SJCRH30 (cell line): ENCODE measurements at places on chromosomes 13 and 19. TPM values are rescaled to one million over a fixed set of nuclear protein-coding genes. Genes with fewer than 3 reads are reported as not detected.
A peak's percentile ranks its signal among the peaks of the same experiment; 100 is the strongest.

DNA sequence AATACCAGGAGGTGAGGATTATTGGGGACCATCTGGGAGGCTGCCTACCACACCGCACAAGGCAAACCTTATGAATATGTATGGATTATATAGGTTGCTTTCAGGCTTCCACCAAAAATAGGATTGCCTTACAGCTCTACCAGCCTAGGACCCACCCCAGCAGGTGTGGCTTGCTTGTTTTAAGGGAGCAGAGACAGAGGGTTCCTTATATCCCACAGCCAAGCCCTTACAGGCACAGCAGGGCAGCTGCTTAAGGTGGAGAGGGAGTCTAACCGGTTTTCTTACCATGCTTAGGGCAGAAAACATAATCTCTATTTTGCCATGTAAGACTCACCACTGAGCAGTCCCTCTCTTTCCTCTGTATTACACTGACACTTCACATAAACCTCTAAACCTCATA lies 16.1 kb upstream of the TTYH1 start:
- no peak for DNase-seq

GRCh38 chr13:43377973-43378372 lies 354.6 kb downstream of the DNAJC15 start:
- DNase-seq: no peak

- no peak for DNase-seq
Observed at GRCh38 chr13:67277581-67277980, 47.4 kb upstream of the PCDH9 start.

SBK3 gene
- 0.30 and 0.87 TPM in 2 replicates for total RNA-seq

DNA sequence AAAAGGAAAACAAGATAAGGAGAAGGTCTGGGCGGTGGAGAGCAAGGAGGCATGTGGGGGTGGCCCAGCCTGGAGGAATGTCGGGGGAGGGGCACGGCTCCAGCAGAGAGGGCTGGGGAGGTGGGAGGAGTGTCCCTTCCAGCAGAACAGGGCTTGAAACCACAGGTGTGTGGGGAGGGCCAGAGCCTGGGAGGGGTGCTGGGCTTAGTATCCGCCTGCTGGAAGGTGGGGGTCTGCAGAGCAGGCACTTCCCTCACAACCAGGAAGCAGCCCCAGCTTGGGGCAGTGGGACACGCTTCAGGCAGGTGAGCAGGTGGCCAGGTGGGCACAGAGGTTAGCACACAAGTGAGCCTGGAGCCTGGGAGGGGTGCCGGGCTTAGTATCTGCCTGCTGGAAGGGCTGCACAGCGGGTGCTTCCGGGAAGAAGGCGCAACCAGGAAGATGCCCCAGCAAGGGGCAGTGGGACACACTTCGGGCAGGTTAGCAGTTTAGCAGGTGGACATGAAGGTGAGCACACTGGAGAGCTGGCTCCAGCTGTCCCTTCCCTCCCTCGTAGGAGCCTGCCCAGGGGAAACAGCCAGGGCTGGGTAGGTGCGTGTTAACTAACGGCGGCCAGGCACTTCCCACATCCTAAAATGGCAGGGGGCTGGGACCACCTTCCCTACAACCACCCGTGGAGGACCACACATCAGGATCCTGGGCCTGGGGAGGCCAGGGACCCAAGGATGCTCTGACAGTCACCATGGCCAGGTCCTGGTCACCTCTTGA lies 3.0 kb downstream of the GAS6 start:
- DNase-seq: no peak

NLRP4 gene
- not detected in 2 replicates for total RNA-seq

GRCh38 chr13:39623466-39623865 lies 20.5 kb upstream of the LHFPL6 start:
- DNase-seq: no peak

ARHGAP33 gene
- 8.9 and 10.5 TPM in 2 replicates for total RNA-seq

- no peak for DNase-seq
Observed at GRCh38 chr13:30004204-30004603, 153.8 kb upstream of the UBL3 start.

DNA sequence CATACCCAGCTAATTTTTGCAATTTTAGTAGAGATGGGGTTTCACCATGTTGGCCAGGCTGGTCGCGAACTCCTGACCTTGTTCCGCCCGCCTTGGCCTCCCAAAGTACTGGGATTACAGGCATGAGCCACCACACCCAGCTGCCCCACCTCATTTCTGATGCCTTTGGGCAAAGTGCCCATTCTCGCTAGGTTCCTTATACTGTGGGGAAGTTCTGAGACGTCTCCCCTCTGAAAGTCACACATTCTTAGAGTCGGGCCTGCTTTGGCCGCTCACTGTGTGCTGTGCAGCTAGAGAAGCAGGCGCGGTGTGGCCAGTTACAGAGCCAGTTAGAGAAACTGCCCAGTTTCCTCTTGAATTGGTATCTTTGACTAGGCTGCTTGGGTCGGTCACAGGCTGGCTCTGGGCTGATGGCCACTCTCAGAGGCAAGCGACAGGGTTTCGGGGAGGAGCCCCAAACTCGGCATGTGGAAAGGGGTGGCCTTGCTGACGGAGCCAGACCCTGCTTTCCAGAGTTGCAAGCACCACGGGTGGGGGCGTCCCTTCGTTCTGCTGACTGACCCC lies 18.0 kb downstream of the PRAM1 start:
- DNase-seq: no peak

GRCh38 chr19:33246709-33247440 lies 21.2 kb upstream of the SLC7A10 start:
- no peak for DNase-seq

DNA sequence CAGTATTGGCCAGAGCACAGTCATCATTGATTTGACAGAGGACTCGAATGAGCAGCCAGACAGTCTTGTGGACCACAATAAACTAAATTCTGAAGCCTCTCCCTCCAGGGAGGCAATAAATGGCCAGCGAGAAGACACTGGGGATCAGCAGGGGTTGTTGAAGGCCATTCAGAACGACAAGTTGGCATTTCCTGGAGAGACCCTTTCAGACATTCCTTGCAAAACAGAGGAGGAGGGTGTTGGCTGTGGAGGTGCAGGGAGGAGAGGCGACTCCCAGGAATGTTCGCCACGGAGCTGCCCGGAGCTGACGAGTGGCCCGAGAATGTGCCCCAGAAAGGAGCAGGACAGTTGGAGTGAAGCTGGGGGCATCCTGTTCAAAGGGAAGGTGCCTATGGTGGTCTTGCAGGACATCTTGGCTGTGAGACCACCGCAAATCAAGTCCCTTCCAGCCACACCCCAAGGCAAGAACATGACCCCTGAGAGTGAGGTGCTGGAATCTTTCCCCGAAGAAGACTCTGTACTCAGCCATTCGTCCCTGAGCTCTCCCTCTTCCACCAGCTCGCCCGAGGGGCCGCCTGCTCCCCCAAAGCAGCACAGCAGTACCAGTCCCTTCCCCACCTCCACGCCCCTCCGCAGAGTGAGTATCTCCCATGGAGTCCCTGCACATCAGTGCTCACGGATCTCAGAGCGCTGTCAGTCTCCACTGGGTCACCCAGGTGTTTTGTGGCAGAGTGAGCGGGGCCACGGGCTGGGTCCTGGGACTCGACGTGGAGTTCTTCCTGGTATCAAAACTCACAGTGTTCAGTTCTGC lies 6.9 kb downstream of the CHAF1A start:
- DNase-seq: no peak

GRCh38 chr13:81106348-81106747 lies 765.4 kb upstream of the SPRY2 start:
- DNase-seq: no peak

RFPL4A gene
- 1.1 TPM in 2 replicates for total RNA-seq

DNA sequence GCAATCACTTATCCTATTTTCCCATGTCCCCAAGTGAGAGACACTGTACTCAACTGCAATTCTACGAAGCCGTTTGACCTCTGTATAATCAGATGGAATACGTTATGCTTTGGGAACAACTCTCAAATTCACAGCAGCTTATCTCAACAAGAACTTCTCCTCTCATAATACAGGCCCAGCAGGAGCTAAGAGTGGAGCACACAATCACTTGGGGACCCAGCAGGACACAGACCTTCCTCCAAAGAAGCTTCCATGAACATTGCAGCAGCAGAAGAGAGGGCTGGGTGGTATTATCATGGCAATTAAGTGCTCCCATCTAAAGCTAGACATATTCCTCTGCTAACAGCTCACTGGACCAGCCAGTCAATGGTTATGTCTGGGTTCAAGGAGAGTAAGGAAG lies 428.3 kb upstream of the MIR17HG start:
- no peak for DNase-seq

- peak; percentile 71 for DNase-seq
Observed at GRCh38 chr19:7340959-7341837, 7.5 kb upstream of the ARHGEF18 start.

GARIN5A gene
- total RNA-seq: 0.89 and 1.2 TPM in 2 replicates

DNA sequence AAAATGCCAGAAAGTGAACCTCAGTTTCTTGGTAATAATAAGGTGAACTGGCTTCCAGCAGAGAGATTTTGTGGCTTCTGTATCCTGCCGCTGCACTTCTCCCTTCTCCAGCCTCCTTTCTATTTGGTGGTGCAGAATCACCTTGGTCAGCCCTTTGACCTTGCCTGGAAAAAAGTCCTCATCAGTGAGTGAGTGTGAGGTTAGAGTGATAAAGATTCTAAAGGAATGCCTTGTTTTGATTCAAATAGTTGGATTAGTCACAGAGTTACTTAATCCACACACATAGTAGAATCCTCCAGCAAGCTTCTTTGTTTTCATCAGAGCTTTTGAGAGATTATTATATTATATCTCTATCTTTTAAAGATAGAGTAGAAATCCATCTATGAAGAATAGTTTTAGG lies 140.9 kb downstream of the KCNRG start:
- DNase-seq: peak; percentile 10

ZNF43 gene
- total RNA-seq: 38.5 and 40.8 TPM in 2 replicates

ZNF730 gene
- 19.6 and 24.9 TPM in 2 replicates for total RNA-seq

DNA sequence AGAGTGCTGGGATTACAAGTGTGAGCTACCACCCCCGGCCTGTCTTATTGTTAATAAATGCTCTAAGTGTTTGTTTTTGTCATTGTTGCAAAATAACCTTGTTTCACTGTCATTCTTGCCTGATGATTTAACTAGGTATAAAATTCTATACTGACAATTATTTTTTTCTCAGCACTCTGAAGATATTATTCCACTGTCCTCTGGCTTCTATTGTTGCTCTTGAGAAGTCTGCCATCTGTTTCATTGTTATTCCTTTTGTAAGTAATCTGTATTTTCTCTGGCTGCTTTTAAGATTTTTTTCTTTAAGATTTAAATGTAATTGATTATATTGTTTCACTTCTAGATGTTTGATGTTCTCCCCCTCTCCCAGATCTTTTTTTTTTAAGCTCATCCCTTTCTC lies 17.6 kb downstream of the ZNF420 start:
- DNase-seq: no peak

DNA sequence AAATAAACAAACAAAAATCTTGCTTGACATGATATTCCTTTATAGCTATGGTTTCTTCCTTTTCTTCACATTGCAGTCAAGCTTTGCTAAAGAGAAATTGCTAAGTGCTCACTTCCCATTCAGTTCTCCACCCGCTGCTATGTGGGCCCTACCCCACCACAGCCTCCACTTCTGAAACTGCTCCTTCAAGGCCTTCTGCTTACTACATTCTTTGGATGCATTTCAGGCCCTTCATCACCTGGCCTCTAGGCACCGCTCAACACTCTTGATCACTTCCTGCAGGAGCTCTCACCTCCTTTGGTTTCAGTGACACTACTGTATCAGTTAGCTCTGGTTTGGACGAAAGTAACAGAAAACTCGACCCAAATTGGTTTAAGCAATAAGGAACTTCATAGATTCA lies 72.4 kb downstream of the KLF5 start:
- DNase-seq: no peak

LRFN3 gene
- 5.1 and 10.2 TPM in 2 replicates for total RNA-seq

CLDN10 gene
- 0.05 TPM in 1 of 2 replicates, not detected in the other for total RNA-seq

DNA sequence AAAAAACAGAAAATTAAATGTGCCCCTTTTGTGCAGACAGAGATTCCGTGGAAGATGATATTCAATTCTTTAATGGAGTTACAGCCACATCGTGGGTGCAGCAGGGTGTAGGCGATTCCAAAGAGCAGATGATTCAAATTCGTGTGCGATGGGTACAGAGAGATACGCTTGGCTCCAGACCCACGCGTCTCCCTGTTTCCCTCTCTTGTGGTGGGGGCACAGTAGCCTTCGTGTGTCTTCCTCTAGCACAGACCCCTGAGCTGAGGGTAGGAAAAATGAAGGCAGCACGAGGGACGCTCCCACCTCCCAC lies 4.8 kb downstream of the TSPAN16 start:
- no peak for DNase-seq

GRCh38 chr13:93539914-93540313 lies 313.3 kb downstream of the GPC6 start:
- DNase-seq: no peak

RUBCNL gene
- total RNA-seq: 1.8 TPM in 2 replicates

- no peak for DNase-seq
Observed at GRCh38 chr19:58003174-58003828, 681 bp upstream of the ZNF606 start.

SYNE4 gene
- total RNA-seq: 0.10 and 0.20 TPM in 2 replicates

DNA sequence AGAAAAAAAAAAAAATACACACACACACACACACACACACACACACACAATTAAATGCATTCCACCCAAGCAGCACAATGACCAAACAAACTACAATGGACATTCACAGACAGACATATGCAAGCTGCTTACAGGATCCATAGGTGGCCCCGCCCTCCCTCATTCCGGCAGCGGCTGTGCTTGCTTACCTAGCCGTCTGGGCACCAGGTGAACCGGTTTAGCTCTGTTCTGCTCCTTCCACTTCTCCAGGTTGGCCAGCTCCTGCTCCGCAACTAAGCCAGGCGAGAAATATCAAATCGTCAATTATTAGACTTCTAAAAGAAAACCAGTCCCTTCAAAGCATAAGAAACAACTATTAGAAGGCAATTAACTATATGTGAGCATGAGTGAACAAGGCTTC lies 23.1 kb downstream of the EPSTI1 start:
- no peak for DNase-seq

TNFSF11 gene
- total RNA-seq: not detected in 2 replicates

DNA sequence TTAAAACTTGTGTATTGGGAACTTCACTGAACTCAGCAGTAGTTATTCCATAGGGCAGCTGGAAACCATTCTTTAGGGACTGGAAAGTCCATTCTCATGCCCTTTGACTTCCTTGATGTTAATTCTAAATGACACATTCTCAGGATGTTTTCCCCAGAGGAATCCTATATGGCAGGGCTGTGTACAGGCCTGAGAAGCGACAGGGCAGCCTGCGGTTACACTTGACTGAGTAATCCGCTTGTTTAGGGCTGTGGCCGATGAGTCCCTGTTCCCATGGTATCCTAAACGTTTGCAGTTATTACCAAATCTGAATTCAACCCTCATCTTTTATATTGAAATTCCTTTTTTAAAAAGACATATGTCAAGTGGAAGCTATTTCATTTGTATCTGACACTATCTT lies 83.5 kb downstream of the COL4A2 start:
- no peak for DNase-seq

GRCh38 chr13:93147946-93148345 lies 78.7 kb upstream of the GPC6 start:
- no peak for DNase-seq

ERICH6B gene
- not detected in 2 replicates for total RNA-seq

DNA sequence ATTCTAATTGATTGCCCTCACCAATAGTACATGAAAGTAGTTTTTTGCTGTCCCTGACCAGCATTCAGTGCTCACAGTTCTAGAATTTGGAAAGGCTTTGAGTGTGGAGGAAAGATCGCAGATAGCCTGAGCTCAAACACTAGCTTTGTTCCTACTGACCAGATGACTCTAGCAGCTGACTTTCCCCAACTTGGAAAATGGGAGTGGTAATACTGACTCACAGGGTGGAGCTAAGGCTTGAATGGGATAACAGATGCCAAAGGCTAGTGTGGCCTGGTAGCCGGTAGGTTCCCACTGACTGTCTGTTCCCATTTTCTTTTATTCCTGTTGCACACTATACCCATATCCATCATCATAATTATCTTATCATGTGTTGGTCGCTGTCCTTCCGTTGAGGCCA lies 3.7 kb downstream of the ZSCAN22 start:
- DNase-seq: peak; percentile 25

TMEM86B gene
- total RNA-seq: 2.3 and 2.5 TPM in 2 replicates

- DNase-seq: no peak
Observed at GRCh38 chr13:35005051-35005450, 63.0 kb downstream of the NBEA start.
